ENCODE measurements at places on chromosomes 13 and 19. TPM values are rescaled to one million over a fixed set of nuclear protein-coding genes. Genes with fewer than 3 reads are reported as not detected.

GRCh38 chr13:99355267-99356011 lies 48.2 kb upstream of the GPR183 start:
- peak overlapping the region; percentile 53 for H3K27ac ChIP-seq
- no peak overlapping the region for H3K4me3 ChIP-seq
- no peak for DNase-seq
- H3K36me3 ChIP-seq = peaks cover 12% of the 10 kb centered on the region
- peaks cover 18% of the 10 kb centered on the region for H3K4me1 ChIP-seq

GRCh38 chr13:97976610-97977521 lies 23.4 kb downstream of the IPO5 start:
- H3K4me1 ChIP-seq = peaks cover 16% of the 10 kb centered on the region
- DNase-seq = no peak
- H3K36me3 ChIP-seq = no peaks in the 10 kb centered on the region
- H3K27ac ChIP-seq = peak overlapping the region; percentile 89

DNA sequence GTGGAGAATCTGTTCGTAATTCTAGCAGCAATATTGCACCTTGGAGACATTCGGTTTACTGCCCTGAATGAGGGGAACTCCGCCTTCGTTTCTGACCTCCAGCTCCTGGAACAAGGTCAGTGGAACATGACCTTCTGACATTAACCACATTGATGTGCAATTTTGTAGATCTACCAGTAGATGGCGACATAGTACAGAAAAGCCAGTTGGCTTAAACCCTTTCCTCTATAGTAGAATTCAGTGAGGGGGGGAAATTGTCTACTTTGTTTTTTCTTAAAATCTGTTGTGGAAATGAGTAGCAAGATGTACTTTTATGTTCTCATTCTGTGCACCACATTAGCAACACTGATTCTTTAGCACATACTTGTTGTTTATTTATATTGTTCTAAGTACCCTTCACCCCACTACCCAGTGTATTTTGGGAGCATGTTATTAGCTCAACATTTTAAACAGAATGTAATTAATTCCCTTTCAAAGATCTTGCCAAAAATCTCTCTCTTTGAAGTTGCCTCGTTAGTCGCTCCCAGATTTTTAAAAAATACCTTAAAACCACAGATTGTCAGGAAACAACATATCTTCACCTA lies 332.2 kb downstream of the MYO16 start:
- no peaks in the 10 kb centered on the region for H3K4me1 ChIP-seq
- H3K4me3 ChIP-seq = no peak overlapping the region
- no peak overlapping the region for H3K27ac ChIP-seq
- no peaks in the 10 kb centered on the region for H3K36me3 ChIP-seq

Gene ATP5F1D
- total RNA-seq = 56.0 TPM

Gene UPK1A
- not detected for total RNA-seq

Gene CDX2
- total RNA-seq = not detected

Data from upper lobe of left lung (tissue), 6 donors.